ENCODE measurements at places on chromosomes 5 and 9.

GRCh38 chr9:115204904-115205453, 87.0 kb upstream of the TNC start:
- DNase-seq, result no peak

DNA sequence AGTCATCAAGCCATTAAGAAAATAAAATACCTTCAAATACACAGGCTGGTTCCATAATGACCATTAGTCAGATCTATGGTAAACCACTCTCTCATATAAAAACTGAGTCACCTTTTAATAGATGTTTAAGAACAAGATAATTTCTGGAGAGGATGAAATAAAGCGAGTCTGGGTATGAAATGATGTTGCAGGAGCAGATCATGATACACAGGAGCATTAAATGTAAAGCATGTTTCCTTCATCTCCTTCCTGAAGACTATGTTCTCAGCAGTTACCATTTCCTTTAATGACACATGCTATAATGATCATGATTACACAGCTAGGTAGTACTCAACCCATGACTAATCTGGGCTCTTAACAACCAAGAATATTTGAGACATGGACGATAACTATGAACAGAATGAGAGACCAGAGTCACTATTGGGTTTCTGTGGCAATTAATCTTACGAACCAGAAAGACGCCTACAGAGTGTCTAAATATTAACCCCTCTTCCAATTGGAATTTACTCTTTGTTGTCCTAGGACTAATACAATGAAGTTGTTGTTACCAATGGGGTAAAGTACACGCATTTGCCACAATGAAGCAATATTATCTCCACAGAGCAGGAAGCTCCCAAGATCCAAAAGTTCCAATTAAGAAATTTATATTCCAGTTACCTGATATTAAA, 105.6 kb downstream of the NR6A1 start:
- DNase-seq, result no peak

DNA sequence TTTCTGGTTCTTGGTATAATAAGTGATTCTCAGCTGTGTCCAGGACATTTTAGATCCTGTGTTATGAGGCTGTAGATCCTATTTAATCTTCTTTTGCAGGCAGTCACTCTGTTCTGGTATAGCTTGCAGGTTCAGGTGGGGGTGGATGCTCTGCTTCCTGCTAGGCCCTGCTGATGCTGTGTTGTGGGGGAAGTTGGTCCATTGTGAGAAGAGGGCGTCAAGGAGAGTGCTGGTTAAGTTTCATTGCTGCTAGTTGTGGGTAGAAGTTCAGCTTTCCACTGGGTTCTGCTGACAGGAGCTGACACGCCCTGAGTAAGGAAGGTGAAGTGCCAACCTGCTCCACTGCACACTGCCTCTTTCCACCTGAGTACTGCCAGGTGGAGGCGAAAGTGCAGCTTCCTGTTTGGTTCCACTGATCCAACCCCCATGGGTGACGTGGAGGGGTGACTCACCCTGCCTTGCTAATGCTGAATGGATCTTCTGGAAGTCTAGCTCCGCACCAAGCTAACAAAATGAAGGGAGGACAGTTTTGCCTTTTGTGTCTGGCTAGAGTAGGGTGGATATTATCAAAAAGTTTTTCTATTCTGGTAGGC, 16.3 kb downstream of the NMRK1 start:
- DNase-seq, result peak; percentile 59

GRCh38 chr5:120297616-120298015, 166.5 kb upstream of the PRR16 start:
- DNase-seq, result no peak

- DNase-seq, result no peak
These were observed 62.3 kb upstream of the UBTD2 start for GRCh38 chr5:172345881-172346280.

DNA sequence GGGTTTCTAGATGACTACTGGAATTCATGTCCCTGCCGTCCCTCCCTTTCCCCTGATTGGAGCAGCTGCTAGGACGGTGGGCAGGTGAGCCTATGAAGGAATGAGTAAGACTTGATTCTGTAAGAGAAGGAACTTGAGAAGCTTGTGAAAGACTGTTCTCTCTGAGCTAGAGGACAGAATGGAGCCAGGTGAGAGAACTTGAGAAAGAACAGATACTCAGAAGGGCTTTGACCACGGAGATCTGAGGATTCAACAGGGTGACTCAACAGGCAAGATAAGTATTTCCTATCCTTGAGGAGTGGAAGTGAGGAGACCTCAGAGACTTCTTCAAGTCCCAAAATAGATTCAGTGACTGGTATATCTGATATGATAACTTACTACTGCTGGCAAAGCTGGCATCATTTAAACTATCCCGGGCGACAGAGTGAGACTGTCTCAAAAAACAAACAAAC, 41.9 kb downstream of the HSDL2 start:
- no peak for DNase-seq

DNA sequence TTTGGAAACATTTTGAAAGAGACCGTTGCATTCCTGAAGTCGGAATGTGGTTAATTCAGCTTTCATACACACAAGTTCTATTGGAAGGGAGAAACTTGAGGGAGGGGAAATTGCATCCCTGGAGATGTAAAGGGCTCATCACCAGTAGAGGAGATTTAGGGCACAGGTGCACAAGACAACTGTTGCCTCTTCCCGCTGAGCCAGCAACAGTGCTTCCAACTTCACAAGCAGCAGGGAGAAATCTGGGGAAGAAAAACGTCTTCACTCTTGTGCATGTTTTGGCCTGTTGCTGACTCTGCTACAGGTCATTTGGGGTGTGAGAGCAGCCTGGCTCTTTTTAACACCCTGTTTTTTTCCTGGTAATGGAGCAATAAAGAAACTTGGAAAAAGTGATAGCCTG, 277.9 kb downstream of the GAS1 start:
- DNase-seq, result no peak

DNA sequence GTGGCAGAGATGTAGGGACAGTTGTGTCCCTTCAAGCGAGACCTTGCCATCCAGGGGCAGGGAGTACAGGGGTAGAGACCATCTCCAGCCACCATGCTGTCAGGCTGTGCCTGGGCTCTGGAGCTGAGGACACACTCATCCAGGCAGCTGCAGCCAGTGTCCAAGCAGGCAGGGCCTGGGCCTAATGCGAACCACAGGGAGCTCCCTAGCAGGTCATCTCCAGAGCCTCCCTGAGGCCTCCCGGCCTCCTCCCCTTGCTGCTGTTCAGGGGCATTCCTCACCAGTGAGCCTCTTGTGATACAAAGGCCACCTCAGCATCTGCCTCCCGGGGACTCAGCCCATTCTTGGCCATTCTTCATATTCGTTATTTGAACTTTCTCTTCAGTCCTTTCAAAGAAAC, 35.0 kb downstream of the TPPP start:
- DNase-seq, result no peak

Measured in CD4-positive, alpha-beta T cell treated with Interleukin-21 for 1 hour (primary cell).